ENCODE measurements at places on chromosomes 6 and 20.

DNA sequence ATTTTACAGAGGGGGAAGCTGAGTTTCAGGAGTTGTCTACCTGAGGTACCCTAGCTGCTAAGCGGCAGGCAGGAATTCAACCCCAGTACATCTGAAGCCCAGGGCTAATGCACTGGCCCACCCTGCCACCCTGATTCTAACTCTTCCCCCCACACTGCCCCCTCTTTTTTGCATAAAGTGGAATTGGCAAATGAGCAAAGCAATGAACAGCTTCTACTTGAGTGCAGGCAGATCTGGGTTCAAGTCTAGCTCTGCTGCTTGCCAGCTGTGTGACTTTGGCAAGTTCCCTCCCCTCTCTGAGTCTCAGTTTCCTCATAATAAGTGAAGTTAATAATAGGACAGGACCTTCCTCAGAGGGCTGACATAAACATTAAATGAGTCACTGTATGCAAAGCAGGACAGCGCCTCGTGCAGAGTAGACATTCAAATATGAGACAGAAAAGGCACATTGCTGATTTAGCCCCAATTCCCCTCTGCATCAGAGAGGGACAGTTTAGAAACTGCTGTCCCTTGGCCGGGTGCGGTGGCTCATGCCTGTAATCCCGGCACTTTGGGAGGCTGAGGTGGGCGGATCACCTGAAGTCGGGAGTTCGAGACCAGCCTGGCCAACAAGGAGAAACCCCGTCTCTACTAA is 4.7 kb downstream of the ADA start:
- peak; percentile 58 for DNase-seq

- DNase-seq = no peak
Observed at GRCh38 chr6:2719093-2719455, 31.6 kb downstream of the MYLK4 start.

DNA sequence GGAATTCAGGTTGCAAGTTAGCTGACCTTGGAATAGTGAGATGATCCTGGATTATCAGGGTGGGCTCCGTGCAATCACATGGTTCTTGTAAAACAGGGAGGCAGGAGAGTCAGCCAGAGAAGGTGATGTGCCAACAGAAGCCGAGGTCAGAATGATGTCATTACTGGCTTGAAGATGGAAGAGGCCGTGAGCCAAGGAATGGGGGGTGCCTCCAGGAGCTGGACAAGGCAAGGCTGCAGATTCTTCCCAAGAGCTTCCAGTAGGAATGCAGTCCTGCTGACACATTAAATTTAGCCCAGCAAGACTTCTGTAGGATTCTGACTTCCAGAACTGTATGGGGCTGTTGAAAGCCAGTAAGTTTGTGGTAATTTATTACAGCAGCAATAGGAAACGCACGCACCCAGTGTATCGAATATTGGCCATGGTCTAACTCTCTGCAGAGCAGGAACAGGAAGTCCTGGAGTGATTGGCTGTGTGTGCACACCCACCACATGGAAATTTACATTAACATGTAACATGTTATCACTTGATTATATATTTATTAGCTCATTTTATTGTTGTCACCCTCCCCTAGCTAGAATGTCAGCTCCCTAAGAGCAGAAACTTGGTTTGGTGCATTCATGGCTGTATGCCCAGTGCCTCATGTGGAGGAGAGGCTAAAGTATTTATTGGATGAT is 19.1 kb downstream of the SLC24A3 start:
- no peak for DNase-seq

DNA sequence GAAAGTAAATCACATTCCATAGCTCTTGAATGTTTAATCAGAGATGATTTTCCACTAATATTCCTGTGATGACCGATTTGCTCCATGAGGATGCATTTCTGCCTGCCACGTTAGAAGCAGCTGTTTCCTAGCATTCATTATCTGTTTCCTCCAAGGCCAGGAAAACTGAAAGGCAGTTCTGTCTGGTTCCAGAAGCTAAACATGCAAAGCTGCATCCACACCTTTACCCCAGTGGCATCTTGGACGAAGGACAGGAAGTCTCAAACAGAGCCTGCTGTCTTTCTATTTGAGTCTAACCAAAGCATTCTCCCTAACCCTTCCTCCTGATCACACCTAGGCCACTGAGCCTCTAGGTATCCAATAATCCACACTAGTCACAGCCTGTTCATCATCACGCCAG is 27.6 kb downstream of the CNKSR3 start:
- DNase-seq = no peak

DNA sequence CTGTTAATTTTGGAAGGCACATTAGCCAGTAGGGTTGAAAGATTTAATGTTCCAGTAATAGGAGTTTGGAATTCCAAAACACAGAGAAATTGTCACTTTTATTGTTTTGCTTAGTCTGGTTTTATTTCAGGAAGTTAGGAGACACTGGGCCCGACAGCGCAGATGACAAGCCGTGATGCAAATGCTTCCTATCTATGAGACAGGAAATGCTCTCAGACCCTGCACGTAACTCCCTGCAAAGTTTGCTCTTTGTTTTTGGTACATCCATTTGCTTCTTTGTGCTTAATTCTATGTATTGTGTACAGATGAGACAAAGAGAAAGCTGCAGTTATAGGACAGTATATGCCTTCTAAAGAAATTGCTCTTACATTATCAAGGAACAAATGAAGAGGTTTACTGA is 201.6 kb upstream of the SGK1 start:
- DNase-seq = peak; percentile 22

GRCh38 chr6:71420693-71421328 is 132.2 kb downstream of the OGFRL1 start:
- no peak for DNase-seq

DNA sequence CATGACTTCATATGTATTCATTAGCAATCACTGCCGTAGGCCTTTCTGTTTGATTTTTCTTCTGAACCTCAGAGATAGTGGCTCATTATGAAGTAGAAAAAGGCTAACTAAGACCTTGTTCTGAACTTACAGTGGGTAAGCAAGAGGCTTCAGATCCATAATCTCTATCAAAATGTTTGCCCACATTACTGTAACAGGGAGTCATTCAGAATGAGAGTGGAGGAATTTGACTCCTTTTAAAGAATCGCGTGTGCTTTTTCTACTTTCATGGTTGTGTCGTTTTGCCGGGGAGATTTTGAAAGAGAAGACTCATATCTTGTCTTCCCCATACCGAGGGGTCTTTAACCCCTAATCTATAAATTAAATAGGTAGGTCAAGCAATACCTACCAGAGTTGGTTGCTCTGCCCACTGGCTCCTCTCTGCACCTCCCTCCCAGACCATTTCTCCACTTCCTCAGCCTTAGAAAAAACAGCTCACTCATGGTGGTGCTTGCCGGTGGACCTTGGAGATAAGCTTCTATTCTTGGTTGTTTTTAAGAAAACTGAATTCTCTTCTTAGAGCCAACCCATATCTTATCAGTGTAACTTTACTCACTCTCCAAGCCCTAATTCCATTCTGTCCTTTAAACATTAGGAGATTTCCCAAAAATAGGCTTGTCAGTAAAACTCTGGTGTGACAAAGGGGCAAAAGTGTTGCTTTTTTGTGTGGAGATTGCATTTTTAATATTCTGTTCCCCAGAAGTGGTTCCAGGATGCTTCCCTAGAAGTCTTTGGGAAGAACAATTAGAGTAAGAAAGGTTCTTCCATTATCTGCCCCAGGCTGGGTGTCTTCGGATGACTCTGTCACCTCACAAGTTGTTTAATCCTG is 56.6 kb downstream of the E2F3 start:
- DNase-seq = no peak

- no peak for DNase-seq
Observed at GRCh38 chr6:3894590-3895311, 45.6 kb downstream of the FAM50B start.

DNA sequence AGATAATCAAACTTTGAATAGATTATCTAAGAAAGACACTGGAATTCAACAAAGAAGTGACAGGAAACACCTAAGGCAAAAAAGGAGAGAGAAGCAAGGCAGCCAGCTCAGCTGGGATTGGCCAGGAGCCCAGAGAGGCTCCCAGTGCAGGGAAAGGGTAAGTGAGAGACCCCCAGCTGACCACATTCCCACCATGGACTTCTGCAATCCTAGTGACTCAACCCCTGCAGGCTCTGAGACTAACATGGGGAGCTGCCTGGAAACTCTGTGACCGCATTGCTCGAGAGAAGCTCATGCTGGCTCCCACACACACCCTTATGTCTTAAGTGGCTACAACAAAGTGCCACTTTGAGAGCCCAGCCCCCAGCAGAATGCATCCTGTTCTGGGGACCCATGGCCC is 215.1 kb downstream of the PACRG start:
- DNase-seq = no peak

- peak; percentile 96 for DNase-seq
Observed at GRCh38 chr6:159044899-159045727, at the start of gene TAGAP. TAGAP (minus strand) TSS chr6:159044991; CDS start chr6:159044146, 845 bp downstream.

DNA sequence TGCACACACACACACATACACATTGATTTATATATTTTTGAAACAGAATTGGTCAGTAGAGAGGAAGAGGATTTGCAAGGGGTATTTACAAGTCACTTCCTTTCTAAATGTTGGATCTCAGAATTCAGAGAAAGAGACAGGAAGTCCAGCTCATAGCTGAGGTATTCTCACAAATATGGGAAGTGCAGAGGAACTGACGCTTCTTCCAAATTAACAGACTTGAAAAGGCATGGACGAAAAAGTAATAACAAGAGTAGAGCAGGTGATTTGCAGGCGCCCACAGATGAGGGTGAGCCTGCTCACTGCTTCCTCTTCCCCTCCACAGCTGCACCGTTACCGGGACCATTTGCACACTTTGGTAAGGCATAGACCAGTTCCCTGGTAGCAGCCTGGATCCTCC is 246.4 kb downstream of the PHACTR1 start:
- no peak for DNase-seq

- no peak for DNase-seq
Observed at GRCh38 chr20:35742741-35743523, 872 bp upstream of the RBM39 start.

GRCh38 chr6:97231911-97232310 is 51.1 kb downstream of the MMS22L start:
- no peak for DNase-seq

DNA sequence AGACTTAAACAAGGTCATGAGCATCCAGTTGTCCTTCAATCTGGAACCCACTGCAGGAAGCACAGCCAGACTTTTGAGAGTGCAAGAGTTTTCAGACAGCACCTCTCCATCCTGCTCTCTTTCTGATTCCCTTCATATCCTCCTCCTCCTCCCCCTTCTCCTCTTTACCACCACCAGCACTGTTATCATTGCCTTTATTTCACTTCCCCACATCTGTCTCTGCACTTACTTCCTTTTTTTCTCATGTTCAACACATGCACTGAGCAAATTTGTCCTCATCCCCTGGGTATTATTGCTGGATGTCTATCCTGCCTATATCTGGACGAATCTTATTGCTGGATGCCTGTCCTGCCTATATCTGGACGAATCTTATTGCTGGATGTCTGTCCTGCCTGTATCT is 554.8 kb downstream of the DHX35 start:
- no peak for DNase-seq

- DNase-seq = no peak
Observed at GRCh38 chr20:50636601-50637540, 54.5 kb downstream of the RIPOR3 start.

DNA sequence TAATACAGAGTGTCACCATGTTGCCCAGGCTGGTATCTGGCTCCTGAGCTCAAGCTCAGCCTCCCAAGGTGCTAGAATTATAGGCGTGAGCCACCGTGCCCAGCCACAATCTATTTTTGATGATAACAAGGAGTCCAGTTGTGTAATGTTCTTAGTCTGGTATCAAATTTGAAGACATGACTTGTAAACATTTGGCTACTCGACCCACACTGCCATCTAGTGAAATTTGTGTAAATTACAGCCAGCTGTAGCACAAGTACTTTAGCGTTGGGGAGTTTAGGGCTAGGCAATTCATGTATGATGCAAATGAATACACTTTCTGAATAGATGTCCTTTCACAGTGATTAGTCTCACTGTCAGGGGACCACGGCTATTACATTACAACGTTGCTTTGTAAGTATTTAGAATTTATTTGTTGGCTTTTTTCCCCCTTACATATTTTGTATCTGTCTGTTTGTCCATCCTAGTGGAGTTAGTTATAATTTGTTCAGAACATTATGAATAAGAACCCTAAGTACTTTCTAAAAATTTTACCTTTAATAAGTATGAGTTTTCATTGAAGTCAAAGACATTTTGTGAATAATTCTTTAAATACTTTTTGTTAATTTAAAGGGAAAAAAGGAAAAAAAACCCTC is 139.7 kb downstream of the PRDM13 start:
- peak; percentile 21 for DNase-seq

GRCh38 chr20:25300496-25301170 is 52.7 kb downstream of the PYGB start:
- DNase-seq = no peak

DNA sequence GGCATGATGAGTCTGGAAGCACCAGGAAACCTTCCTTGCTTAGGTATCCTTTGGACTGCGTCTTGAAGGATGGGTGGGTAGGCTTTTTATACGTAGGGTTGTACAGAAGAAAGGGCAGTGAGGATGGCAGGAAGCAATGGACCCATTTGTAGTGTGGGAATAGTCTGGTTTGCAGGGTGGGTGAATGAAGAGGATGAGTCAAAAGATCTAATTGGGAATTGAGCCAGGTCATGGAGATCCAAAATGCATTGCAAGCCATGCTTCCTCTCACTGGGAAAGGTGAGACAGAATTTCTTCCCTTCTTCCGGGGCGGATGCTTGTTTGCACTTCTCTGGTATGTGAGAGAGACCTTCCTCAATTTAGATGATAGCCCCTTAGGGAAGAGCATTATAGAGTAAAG is 10.1 kb upstream of the BTBD3 start:
- DNase-seq = no peak

DNA sequence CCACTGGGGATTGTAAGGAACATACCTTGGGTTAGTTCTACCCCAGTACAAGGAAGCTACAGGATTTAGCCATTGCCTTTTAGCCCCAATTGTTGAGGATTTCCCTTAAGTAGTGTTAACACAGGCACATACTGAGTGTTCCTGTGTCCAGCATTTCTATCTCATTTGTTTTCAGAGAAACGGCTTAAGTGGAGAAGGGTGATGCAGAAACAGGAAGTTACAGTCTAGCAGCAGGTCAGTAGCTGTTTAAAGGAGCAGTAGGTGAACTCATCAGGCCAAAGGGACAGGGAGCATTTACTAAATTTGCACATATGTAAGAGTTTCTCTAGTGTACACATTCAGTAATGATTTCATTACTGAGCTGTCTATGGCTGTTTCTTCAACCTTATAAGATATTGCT is 644.2 kb upstream of the GJE1 start:
- DNase-seq = no peak

GRCh38 chr6:41602422-41602743 is 35.9 kb upstream of the MDFI start:
- DNase-seq = no peak

- no peak for DNase-seq
Observed at GRCh38 chr20:44247131-44247571, at the start of gene GDAP1L1. GDAP1L1 (plus strand) TSS chr20:44247308; CDS start chr20:44247335, 27 bp downstream.

GRCh38 chr20:12967932-12968331 is 40.8 kb upstream of the SPTLC3 start:
- DNase-seq = no peak
